ENCODE measurements at places on chromosomes 6 and 20. TPM values are rescaled to one million over a fixed set of nuclear protein-coding genes. Genes with fewer than 3 reads are reported as not detected.

Gene MYLK2
- total RNA-seq = 0.37 TPM

Gene TNNC2
- total RNA-seq = 0.73 TPM

Gene DYNLT1
- 50.0 TPM for total RNA-seq

Gene GDAP1L1
- total RNA-seq = not detected

Gene TMC2
- total RNA-seq = under 0.01 TPM

Measured in subcutaneous preadipocyte (primary cell).